ENCODE measurements at places on chromosomes 16 and 17.

GRCh38 chr17:72922219-72922618 lies 170.3 kb downstream of the SLC39A11 start:
- DNase-seq = peak; percentile 15

- DNase-seq = peak; percentile 81
Measured at GRCh38 chr17:41678411-41678906, 10.2 kb upstream of the EIF1 start.

GRCh38 chr16:85169333-85170065 lies 57.2 kb upstream of the CIBAR2 start:
- peak; percentile 13 for DNase-seq

GRCh38 chr17:78842881-78843565 lies 2.4 kb upstream of the USP36 start:
- DNase-seq = peak; percentile 60

DNA sequence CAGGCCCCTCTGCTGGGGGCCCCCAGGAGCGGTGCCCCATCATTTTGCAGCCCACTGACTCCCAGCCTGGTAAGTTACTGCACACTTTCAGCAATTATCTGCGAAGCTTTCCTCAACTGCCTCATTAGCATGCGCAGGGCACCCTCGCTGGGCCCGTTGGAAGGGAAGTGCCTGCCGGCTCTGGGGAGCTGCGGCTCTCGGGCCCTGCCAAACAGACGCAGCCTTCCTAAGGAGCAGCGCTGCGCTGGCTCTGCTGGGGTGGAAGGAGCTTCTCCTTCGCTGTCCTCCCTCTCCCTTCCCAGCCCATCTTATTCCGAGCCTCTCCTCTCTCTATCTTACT lies 71.0 kb downstream of the RBBP6 start:
- no peak for DNase-seq

GRCh38 chr16:8519179-8519578 lies 71.1 kb downstream of the TMEM114 start:
- DNase-seq = no peak

DNA sequence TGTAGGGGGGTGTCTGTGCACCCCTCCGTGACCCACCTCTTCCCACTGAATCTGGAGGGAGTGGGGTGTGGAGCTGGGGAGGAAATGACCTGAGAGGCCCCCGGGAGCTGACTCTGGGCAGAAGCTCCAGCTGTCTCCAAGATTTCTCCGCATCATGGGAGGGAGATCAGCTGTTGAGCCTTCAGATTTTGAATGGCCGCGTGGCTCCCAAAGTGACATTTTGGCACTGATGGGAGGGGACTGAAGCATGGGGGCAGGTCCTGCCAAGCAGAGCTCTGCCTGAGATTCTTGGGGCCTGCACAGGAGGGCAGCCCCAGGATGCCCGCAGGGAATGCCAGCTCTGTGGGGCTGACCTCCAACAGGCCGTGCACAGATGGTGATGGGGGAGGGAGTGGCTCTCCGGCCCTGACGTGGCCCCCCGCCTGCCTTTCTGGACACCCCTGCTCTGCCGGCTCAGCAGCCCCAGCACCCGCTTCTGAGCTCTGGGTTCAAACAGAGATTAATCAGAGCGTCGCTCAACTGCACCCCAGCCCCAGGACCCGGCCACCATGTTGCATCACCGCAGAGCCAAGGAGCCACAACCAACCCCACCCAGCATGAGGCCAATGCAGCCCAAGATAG lies 25.3 kb upstream of the UBE2I start:
- no peak for DNase-seq

DNA sequence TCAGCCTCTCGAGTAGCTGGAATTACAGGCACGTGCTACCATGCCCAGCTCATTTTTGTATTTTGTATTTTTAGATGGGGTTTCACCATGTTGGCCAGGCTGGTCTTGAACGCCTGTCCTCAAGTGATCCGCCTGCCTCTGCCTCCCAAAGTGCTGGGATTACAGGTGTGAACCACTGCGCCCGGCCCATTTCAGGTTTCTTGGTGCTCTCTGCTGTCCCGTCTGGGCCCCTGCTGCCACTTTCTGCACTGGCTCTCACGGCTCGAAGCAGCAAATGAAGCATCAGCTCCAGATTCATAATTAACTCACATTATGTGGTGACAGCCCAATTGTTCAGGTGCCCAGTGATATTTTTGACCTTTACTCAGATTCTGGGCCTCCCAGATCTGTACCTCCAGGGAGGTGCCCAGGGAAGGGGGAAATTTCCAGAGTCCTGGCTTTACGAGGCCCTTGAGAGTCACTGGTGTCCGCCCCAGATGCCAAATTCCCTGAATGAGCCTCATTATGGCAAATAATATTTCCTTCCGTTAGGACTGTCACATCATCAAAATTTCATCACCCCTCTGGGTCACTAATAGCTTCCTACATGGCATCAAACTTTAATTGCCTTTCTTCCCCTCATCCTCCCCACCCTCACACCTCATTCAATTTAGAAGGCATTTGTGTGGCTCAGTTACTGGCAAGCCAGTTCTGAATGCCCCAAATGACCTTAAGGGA lies 9.0 kb downstream of the SDK2 start:
- DNase-seq = no peak

GRCh38 chr16:74472010-74472409 lies 50.7 kb upstream of the CLEC18B start:
- DNase-seq = no peak

DNA sequence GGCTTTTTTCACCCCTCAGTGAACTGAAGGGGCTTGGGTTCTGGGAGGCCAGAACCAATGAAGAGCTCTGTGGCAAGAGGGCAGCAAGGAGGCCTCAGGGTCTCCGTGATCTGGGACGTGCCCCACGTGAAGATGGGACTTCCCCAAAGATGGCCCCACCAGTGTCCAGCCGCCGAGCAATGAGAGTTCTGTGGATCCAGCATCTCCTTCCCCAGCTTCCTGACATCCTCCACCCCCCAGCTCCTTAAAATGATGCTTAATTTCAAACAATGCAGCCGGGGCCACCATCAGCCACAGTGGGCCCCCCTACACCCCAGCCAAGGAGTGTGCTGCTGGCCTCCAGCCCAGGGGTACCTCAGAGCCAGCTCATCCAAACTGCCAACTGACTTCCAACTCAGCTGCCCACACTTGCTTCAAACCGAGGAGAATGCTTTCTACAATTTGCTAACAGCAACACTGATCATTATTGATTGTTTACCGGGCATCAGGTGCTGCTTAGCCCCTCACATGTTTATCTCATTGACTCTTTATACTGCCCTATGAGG lies 5.9 kb upstream of the SPPL2C start:
- DNase-seq = no peak

DNA sequence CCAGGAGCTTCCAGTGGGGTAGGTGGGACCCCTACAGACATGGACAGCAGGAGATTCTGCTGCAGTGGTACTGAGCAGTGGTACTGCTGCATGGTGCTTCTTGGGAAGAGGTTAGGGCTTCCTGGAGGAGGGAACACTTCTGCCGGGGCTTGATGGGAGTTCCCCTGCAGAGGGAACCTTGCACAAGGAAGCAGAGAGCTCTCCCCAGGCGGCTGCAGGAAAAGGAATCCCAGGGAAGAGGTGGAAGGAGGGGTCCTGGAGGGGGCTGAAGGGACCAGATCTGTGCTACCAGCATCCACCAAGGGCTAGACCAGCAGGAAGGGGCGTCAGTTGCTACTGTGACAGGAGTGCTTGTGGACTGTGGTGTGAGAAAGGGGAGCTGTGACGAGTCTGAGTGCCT lies 10.6 kb downstream of the RIPOR1 start:
- no peak for DNase-seq

GRCh38 chr17:6097005-6097279 lies 26.8 kb downstream of the WSCD1 start:
- DNase-seq = no peak

DNA sequence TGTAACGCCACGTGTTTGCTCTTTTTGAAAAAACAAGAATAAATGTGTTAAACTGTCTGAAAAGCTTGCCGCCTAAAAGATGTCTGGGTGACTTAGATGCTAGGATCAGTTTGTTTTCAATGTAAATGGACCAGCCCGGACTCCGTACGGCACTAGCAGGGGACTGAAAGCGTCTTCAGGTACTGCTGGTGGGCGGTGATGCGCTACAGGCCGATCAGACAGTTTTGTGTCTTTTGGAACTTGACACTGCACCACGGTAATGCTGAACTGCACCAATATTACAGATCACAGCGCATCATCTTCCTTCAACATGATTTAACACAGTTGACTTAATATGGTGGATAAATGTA lies 727 bp upstream of the MBTPS1 start:
- no peak for DNase-seq

DNA sequence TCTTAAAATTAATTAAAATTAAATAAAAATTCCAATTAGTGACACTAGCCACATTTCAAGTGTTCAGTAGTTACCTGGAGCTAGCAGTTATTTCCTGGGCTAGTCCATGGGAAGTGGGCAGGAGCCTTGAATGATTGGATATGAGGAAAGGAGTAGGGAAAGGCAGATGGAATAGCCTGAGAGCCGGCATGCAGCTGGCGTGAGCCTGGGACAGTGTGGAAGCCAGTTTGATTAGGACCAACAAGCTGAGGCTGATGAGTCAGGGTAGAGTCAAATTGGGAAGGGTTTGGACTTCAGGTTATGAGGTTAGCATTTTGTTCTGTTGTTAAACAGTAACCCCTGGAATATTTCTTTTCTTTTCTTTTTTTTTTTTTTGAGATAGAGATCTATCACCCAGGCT lies 15.3 kb upstream of the GNA13 start:
- DNase-seq = peak; percentile 51

DNA sequence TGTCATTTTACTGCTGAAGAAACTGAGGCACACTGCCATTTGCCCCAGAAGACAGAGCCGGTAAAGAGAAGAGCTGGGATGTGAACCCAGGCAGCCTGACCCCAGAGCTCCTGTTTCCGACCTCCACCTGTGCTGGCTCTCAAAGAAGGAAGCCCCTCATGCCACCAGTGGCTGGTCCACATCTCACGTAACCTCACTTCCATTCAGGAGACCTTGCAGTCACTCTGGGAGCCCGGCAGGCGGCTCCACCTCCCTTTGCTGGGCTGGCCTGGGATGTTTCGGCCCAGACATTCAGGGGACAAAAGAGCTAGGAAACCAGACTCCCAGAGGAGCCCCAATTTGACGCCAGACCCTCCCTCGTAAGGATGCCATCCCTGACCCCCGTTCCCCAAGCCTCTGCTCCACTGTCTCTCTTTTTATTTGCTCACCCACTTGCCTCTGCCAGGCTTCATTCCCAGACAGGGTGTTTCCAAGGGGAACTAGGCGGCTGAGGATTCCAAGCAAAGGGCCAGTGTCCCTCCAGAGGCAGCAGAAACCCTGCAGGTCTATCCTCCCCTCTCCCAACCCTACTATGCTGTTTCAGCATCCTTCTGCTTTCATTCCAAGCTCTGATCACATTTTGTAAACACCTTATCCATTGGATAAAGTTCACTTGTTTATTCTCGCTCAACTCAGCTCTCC lies 2.8 kb downstream of the TAF1C start:
- peak; percentile 30 for DNase-seq

DNA sequence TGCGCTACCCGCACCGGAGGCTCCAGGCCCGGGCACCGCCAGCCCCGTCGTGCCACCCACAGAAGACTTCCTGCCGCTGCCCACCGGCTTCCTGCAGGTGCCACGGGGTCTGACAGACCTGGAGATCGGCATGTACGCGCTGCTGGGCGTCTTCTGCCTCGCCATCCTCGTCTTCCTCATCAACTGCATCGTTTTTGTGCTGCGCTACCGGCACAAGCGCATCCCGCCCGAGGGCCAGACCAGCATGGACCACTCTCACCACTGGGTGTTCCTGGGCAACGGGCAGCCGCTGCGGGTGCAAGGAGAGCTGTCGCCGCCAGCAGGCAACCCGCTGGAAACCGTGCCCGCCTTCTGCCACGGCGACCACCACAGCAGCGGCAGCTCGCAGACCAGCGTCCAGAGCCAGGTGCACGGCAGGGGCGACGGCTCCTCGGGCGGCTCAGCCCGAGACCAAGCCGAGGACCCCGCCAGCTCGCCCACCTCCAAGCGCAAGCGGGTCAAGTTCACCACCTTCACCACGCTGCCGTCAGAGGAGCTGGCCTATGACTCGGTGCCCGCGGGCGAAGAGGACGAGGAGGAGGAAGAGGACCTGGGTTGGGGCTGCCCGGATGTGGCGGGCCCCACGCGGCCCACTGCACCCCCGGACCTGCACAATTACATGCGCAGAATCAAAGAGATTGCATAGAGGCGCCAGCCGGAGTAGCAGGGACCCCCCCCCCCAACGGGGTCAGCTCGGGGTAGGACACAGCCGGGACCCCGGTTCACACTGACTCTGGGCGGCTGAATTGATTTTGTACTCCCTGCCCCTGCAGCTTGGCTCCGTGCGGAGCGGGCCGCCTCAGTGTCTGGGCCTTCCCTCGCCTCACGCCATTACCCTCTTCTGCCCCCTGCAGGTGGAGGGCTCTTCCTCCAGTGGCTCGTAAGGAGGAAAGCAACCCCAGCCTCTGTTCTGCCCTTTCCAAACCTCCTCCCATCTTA lies 58.5 kb downstream of the TMEM132E start:
- DNase-seq = peak; percentile 71

DNA sequence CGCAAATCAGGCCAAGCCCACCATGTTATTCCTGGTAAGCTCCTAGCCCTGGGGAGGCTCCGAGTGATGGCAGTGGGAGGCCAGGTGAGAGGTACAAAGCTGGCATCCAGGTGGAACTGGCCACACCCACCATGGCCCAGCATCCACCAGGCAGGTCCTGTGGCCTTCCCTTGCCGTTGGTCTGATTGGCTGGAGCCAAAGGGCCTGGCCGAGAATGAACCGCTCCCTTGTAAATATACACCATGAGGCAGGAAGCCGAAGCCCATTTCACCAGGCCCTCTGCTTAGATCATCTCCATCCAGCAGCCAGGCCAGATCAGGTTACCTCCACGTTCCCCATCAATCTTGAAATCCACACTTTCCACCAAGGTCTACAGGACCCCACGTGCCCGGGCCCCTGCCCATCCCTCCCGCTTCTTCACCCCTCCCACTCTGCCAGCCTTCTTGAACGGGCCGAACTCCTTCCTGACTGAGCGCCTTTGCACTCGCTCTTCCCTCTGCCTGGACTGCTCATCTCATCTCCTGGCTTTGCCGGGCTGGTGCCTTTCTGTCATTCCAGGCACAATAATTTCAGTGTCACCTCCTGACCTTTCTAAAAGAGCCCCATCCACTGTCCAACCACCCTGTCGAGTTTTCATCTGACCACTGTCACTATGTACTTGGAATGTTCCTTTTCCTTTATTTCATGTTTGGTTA lies 5.8 kb downstream of the SOCS1 start:
- DNase-seq = no peak

DNA sequence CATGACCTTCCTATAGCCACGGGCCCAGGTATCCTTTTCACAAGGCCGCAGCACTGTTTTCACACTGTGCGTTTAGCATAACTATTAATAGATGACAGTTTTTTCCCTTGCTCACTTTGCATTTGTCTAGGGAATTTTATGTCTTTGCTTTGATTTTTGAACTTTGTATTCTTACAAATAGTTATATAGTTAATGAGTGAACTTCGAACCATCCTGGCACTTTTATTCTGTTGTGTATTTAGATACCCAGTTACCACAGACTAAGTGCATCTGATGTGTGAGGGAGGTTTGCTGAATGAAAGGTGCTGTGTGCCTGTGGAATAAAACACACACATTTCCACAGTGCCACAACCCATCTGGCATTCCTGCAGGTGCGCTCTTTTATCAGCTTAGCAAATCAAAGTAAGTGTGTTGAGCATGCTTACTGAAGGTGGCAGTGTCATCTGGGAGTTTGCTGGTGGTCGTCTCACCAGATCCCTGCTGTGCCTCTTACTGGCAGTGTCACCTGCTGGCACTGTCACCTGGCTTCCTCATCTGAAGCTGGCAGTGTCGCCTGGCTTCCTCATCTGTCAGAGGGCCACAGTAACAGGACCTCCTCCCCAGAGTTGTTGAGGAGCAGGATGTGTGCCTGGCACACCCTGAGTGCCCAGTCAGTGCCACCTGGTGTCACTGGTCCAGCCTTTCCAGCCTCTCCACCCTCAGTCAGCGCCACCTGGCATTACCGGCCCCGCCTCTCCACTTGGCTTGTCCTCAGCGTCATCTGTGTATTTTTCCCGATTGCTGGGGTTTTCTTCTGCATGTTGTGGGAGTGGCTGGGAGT lies 37.6 kb downstream of the USP10 start:
- no peak for DNase-seq
